SK-N-SH (cell line): ENCODE measurements at places on chromosomes 2 and 18.

DNA sequence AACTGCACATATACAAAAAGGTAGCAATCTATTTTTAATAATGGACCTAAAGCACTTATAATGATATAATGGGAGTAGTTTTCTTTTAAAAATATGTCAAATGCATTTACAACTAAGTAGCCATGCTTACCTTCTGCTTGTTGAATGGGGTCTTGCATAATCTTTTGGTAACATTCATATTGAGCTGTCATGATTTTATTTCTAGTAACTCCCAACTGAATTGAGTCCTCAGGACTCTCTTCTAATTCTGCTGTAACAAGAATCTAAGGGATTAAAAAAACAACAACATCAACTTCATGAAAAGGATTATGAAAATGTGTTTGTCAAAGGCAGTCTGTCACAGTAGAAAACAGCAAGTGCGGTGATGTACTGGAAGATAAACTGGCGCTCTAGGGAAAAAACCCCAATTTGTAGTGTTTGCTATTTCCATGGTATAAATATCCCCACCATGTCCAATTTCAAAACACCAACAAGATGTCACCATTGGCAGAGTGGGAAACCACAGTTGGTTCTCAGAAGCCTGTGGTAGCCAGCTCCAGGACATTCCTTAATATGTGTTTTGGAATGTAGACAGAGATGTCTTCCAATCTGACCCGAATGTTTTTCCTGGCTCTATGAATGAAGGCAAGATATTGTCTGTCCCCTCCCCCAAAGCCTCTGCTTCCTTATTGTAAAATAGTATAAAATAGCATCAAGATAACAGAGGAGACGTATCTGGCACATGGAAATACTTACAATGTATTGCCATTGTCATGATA lies 64.8 kb downstream of the CALCRL start:
- DNase-seq, result no peak

- no peak for DNase-seq
Measured at GRCh38 chr2:36611316-36611990, 13.5 kb upstream of the FEZ2 start.

GRCh38 chr18:49073437-49073836 lies 122.7 kb upstream of the SMAD7 start:
- no peak for DNase-seq

DNA sequence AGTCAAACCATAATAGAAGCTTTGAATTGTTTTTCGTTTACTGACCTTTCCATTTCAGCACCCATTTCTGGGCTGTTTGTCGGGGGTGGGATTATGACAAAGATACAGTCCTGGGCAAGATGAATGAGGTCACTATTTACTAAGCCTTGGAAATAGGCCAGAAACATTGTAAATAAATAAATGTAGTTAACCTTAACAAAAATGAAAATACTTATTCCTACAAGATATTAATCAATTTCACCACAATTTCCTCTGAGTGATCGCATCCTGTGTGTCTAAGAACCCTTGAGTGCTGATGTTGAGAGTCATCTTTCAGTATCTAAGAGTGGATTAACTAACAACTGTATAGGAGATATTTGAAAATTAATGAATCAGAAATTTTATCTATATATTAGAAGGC lies 14.0 kb downstream of the ITGA4 start:
- DNase-seq, result no peak

DNA sequence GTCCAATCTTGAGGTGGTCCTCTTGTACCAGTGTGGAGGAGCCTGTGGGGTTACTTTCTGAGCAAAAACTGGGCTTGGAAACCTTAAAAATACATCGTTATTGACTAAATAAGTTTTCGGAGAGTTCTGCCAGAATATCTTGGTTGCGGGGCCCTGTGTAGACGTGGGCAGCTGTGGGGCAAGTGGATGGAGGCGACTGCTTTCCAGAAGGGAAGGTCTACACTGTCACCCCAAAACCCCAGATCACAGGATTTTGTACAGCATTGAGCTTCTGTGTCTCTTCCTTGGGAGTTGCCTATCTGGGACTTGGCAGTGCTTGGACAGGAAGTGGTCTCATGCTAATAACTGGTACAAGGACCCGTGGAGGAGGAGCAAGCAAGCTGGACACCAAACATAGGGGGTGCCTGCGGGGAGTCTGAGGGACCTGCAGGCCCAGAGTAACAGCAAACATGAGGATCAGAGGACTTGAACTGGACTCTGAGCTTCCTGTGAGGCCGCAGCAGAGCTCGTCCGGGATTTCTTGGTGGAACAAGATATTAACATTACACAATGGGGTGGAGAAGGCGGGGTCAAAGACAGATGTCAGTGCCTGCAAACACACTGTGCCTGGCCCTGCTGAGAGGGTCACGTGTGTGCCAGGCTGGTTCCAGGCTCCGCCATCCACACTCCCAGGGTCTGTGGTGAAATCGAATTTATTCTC lies 48.0 kb upstream of the CTLA4 start:
- DNase-seq, result no peak

GRCh38 chr2:172985139-172985892 lies 90.3 kb upstream of the MAP3K20 start:
- DNase-seq, result peak; percentile 3

DNA sequence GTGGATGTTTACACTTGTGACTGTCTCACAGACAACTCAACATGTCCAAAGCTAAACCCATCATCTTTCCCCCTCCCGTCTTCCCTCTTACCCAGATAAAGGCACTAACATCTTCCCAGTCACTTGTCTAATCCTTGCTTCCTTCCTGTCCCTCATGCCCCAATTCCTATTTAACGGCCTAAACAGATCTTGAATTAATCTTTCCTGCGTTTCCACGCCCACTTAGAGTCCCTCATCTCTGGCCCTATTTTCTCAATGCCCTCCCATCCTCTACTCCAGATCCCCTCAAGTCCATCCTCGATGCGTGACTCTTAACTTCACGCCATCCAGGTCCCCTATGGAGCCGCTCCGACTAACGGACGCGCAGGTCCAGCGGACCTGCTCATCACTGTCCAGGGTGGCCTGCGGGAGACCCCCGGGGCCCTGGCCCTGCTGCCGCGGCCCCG lies 682 bp upstream of the SCLY start:
- DNase-seq, result no peak

- no peak for DNase-seq
Measured at GRCh38 chr2:104794441-104794840, 59.5 kb upstream of the POU3F3 start.

DNA sequence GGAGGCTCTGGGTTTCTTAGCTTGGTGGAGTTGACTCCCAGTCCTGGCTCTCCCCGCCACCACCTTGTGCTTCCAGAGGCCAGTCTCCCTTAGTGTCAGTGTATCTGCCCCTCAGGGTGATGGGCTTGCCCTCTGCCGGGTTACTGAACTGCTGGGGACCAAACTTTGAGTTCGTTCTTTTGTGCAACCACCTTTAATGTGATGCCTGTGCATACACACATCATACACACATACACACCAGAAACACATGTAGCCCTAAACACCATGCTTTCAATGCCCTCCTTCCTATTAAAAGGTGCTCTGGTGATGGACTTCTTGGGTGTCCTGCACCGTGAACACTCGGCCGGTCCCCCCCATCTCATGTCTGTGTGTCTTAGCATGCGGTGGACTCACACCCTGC lies 315.1 kb upstream of the EPAS1 start:
- no peak for DNase-seq

DNA sequence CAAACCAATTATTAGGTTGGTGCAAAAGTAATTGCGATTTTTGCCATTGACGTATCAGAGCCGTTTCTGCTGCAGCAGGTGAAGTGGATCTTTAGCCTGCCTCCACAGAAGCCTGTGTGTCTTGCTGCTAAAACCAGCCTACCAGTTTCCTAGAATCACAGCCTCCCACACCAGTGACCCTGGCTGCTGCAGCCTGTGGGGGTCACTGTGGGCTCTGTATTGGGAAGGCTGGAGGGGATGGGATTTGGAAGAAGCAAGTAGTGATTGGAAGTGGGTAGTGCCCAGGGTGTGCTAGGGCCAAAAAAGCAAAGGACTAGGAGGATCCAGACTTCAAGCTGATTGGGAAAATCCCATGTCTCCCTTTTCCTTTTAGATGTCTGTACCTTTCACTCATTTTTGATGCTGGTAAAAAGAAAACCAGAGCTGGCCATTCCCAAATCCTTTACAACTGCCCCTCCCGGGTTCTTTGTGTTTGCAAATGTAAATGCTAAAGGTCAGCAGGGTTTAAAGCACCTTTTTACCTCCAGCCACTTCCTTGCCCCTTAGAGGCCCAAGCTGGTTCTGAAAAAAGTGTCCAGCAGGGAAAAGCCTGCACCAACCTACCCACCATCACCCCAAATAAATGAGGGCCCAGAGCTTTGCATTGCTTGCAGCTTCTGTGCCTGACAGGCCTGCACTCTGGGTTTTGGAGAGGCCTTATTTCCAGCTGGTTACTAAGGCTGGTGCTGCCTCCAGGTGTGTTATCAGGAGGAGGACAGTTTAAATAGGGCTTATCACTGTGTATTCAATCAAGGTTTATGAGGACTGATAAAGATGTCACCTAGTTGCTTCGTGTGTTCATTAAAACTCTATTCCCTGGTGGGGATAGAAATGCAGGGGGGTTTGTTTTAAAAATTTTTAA lies 172.0 kb downstream of the MIB1 start:
- DNase-seq, result no peak
